ENCODE measurements at places on chromosomes 11 and 22.

- no peak for DNase-seq
These were observed 59.3 kb upstream of the NECTIN1 start for GRCh38 chr11:119788096-119788883.

DNA sequence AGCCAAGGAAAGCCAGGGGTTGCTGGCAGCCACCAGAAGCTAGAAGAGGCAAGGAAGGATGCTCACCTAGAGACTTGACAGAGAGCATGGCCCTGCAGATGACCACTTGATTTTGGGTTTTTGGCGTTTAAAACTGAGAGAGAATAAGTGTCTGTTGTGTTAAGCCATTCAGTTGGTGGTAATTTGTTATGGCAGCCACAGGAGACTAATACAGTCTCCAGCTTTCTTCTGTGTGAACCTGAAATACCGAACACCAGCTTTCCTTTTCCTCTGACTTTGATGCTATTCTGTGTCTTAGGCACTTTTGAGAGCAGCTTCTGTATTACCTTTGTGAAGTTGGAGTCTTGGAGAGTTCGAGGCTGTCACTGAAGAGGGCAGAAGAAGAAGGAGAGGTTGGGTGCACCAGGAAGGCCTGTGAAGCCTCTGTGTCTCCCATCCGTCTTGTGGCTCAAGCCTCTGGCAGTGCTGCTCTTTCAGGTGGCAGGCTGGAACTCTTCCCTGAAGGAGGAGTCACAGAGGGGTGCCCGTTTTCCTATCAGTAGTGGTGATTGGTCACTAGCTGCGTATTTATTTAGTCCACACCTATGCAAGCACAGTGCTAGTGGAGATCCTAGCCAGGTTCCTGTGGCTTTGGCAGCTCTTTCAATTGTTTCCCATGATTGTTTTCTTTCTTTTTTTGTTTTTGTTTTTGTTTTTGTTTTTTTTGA, 2.5 kb downstream of the TBC1D22A start:
- no peak for DNase-seq

DNA sequence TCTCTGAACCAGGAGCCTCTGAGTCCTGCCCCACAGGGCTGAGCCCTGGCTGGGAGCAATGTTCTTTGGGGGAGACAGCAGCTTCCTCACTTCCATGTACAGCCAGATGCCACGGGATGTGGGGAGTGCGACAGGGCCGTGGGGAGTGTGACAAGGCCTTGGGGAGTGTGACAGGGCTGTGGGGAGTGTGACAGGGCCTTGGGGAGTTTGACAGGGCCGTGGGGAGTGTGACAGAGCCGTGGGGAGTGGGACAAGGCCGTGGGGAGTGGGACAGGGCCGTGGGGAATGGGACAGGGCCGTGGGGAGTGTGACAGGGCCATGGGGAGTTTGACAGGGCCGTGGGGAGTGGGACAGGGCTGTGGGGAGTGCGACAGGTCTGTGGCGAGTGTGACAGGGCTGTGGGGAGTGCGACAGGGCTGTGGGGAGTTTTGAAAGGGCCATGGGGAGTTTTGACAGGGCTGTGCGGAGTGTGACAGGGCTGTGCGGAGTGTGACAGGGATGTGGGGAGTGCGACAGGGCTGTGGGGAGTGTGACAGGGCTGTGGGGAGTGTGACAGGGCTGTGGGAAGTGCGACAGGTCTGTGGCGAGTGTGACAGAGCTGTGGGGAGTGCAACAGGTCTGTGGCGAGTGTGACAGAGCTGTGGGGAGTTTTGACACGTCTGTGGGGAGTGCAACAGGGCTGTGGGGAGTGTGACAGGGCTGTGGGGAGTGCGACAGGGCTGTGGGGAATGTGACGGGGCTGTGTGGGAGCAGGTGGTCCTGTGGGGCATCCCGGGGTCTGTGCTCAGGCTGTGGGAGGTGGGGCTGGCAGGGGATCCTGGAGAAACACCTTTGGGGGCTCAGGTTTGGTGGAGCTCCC, 6.6 kb upstream of the KRTAP5-6 start:
- DNase-seq, result no peak

- no peak for DNase-seq
These were observed 460.9 kb upstream of the LRRC4C start for GRCh38 chr11:41920374-41920773.

DNA sequence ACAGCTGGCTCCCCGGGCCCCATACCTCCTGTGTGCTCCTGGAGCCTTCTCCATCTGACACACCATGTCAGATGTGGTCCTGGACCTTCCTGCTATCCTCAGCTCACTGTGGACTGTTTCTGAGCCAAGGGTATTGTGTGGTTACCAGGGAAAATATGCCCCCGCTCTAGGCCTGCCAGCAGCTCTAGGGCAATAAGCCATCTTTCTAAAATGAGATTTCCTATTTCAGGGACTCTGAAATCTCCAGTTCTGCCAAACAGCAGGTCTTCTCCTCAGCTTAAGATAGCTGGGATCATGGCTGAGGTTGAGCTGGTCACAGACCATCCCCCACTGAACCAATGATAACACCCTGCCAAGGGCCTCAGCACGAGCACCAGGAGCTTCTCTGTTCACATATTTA, 227.6 kb downstream of the ST3GAL4 start:
- no peak for DNase-seq

DNA sequence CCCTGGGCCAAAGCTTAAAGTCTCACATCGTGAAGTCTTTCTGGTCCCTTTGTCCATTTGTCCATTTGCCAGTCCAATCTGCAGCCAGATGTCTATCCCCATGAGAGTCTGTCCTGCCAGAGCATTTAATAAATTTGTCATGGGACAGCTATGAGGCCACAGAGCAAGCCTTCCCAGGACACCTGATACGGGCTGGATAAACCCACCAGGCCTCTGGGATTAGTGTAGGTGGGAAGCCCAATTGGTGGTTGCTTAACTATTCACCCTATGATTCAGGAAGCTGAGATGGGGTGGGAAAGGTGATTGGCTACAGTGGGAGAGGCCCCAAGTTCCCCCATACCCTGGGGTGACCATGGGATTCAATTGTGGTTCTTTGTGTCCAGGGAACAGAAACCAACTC, 39.9 kb downstream of the MYEOV start:
- DNase-seq, result no peak

DNA sequence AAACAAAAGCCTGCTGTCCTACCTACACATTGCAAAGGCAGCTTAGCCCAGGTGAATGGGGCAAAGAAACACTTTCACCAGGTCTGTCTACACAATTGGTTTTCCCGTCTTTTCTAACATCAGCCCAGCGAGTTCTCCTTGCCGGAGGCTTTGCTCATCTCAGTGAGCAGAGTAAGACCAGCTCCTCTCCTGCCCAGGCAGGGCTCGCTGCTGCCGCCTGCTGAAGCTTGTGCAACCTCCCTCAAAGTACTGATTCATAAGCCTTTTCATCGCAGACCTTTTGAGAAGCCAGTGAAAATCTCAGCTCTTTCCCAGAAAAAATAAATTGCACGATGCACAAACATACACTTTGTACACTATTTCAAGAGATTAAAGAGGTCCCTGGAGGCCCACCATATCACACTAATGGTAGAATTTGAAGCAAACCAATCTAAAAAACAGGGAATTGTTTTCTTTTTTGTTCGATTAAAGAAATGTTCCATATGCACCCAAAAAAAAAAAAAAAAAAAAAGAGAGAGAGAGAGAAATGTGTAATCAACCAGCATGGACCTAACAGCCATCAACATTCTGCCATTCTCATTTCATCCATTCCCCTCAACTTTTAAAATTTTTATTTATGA, 328.1 kb upstream of the MPPED2 start:
- DNase-seq, result no peak

DNA sequence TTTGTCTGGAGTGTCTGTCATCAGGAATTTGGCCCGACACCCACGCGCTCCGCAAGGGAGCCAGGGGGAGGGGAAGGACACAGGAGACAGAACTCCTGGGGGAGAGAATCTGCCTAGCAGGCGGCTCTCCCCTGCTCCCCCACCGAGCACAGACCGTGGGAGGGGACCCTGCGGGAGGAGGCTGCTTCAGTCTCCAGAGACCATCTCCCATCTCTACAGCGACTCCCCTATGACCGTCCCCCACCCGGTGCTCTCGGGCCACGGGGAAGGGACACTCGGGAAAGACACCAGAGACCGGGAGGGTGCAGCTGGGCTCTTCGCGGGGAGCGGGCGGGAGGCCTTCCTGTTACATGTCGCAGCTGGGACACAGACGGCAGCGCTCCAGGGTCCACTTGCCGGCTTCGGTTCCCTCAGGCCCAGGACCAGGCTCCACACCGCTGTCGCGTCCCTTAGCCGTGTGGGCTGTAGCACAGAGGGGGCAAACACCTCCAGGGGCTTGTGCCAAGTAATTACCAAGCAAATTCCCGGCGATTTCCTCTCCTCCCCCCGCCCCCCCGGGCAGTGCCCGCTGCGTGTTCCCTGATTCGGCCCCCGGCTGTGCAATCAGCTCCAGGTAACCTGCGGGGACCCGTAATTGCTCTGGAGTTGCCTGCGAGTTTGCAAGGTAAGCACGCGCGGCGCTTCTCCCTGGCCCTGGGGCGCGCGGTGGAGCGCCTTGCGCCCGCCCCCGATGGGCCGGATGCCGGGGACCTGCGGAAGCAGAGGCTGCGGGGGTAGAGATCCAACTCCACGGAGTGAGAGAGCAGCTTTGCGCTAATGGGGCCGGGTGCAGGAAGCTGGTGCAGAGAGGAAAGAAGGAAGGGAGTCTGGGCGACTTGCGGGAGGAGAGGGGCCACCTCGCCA, 155.1 kb upstream of the CADM1 start:
- DNase-seq, result no peak

- DNase-seq, result no peak
These were observed 13.3 kb upstream of the CEP295 start for GRCh38 chr11:93648158-93648557.

DNA sequence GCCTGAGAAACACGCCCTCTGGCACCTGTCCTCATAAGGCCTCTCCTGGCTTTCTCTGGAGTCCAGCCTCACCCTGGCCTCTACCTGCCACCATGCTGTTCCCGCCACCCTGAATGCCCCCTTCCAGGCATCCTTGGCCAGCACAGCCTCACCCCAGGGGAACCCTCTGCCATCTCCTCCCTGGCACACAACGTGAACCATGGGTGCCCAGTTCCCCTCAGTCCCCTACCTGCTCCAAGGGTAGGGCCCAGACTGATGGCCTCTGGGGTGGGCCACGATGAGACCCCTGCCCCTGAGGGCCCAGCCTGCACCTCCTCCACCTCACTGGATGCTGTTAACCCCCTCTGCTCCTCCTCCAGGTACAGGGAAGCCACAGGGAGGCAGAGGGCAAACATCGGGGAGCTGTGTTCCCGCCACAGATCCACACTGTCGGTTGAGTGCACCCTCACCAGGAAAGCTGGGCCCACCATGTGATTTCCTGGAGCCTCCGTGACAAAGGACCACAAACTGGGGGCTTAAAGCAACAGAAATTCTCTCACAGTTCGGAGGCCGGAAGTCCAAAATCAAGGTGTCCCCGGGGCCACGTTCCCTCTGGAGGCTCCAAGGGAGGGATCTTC, 169.6 kb downstream of the BRD1 start:
- DNase-seq, result no peak

GRCh38 chr11:124725719-124726105, 14.0 kb upstream of the NRGN start:
- no peak for DNase-seq

DNA sequence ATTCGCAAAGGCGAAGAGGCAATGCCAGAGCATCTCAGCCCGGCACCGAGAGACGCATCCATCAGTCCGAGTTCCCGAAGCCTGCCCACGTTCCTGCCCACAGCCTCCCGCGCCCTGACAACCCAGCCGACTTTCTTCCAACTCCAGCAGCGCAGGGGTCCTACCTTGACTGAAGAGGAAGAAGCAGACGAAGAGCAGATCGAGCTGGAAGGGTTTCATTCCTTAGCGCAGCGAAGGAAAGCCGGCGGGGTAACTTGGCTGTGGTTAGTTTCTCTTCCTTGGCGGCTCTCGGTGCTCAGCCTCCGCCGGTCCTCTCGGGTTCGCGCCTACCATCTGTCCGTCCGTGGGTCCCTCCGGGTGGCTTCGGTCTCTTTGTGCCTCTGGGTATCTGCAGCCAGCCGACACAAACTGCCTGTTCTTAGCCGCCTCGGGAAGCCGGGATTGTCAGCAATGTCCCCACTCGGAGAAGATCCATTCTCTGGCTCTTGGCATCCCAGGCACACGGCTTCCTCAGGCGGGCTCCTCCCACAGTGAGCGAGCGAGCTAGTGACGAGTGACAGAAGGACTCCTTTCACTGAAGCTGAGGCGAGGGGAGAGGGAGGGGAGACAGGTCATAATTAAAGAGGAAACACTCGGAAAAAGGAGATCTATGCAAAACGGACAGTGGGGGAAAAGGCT, at the start of gene KIRREL3:
TSS of gene KIRREL3 (minus strand) at position 480 of the 678 bp plus-strand sequence.
- DNase-seq, result no peak

GRCh38 chr11:95556342-95557163, 233.0 kb downstream of the FAM76B start:
- DNase-seq, result no peak

DNA sequence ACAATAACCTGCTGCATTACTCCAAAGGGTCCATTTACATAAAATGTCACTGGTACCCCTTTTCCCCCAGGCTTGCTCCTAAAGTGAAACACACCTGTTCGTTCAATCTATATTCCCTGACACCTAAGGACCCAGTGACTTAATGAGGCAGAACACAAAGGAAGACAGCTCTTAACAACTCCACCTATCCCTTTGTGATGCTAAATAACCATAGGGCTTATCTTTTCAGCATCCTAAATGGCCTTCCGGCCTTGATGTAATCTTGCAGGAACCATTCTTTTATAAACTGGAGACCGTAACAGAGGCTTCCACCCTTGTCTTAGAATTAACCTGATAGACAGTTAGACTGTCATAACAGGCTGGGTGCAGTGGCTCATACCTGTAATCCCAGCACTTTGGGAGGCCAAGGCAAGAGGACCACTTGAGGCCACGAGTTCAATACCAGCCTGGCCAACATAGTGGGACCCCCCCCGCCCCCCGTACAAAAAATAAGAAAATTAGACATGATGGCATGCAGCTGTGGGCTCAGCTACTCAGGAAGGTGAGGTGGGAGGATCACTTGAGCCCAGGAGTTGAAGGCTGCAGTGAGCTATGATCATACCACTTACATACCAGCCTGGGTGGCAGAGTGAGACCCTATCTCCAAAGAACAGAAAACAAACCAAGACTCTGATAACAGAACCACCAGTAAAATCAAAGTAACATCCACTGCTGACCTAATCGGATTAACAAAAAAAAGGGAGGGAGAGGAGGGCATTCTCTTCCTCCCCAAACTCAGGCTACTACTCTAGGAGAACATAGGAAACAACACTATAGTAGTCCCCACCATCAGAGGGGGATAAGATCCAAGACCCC, 5.1 kb downstream of the CHEK2 start:
- no peak for DNase-seq
